ENCODE measurements at places on chromosomes 3 and 15.

- DNase-seq, result no peak
Measured at GRCh38 chr15:93178371-93178770, 89.4 kb upstream of the RGMA start.

DNA sequence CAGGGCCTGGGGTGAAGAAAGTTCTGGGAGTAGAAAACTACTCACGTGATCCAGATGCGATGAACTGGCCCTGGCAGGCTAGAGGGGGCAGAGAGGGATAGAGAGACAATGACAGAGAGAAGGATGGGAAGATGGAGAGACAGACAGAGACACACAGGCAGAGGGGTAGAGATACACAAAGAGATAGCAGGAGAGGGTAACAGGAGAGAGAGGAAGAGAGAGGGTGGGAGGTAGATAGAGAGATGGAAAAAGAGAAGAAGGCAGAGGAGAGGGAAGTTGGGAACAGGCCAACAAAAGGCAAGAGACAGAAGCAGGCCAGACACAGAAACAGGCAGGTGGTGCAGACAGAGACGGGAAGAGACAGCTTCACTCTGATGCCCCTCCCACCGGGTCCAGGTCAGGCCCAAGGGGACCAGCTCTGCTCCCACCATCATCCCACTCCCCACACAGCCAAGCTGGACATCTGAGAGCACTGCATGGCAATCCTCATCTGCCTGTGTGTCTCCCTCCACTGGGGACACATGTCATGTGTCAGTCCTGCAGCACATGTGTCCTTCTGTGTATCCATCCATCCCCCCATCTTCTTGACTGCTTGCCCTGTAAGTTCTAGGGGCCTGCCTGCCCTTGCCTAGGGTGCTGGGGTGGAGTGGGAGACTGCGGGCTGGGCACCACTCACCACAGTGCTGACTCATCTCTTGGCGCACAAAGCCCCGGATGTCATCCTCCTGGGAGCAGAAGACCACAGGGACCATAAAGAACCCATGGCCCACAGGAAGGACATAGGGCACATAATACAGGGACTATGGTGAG lies 2.2 kb upstream of the UCN2 start:
- DNase-seq, result no peak

DNA sequence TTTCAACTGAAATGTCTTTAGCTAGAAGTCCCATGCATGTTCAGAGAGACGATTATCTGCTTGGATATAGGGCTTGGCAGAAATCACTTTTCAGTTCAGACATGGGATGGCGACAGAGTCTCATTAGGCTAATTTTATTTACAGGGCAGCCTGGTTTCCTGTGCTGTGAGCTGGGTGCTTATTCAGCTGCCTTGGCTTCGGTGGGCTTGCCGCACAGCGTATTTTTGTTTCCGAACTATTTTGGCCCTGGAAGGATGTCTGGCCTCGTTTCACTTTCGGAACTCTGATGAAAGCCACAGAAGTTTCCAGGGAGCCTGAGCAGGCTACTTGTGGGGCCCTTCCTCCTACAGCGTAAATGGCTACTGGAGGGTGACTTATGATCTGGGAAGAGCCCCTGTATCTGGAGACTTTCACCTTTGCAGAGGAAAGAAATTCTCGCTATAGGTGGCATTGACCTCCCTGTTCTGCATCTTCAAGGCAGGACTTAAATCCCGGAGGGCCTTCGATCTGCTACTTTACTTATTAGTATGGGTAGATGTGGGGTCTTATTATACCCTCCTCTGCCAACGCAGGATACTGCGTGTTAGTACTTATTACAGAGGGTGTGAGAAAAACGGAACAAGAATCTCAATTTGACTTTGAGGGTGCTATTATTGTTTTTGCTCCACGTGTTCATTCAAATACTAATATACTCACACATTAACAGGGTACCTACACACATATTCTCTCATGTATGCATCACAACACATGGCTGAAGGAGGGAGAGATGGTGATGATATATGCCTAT lies 364.0 kb upstream of the RBMS3 start:
- DNase-seq, result peak; percentile 12

DNA sequence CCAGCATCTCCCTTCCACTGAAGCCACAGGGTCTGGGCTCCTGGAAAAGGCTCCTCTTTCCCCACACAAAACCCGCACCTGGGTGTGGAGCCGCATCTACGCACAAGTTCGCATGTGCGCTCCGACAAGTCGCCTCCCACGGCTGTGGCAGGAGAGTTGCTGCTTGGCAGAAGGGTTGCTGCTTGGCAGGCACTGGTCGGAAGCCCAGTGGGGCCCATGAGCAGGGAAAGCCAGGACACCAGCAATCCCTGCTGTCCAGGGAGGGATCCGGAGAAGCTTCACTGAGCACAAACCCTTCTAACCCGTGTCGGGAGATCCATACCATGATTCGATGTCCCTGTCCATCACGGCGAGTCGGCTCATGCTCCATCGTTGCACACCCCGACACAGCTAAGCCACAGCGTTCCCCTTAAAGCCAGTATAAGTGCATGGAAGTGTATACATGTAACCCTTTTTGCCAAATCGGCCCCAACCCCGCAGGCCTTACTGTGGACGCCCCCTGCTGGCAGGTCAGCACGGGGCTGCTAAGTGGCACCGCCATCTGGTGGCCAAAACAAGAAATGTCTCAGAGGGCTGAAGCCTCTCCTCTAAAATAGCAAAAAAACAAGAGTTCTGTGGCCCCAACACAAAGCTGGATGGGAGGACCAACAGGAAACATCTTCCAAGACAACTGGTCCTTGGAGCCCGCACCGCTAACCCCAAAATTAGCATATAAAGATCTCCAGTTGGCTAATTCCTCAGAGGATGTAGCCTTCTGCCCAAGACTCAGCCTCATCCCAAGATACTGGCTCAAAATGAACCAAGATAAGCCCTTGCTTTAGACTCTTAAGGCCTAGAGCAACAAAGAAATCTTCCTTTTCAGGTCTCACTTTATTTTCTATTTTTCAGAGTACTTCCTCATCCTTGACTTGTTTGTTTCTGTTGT lies 8.3 kb downstream of the ANKRD63 start:
- peak; percentile 76 for DNase-seq

GRCh38 chr3:156782921-156783320 lies 43.2 kb upstream of the LEKR1 start:
- DNase-seq, result no peak

- peak; percentile 54 for DNase-seq
Measured at GRCh38 chr3:191235331-191236314, 36.6 kb downstream of the OSTN start.

- DNase-seq, result no peak
Measured at GRCh38 chr3:107913701-107914100, 177.1 kb downstream of the CD47 start.

GRCh38 chr15:85689729-85690128 lies 105.0 kb downstream of the KLHL25 start:
- no peak for DNase-seq

- no peak for DNase-seq
Measured at GRCh38 chr3:27423463-27423862, 54.3 kb upstream of the NEK10 start.

DNA sequence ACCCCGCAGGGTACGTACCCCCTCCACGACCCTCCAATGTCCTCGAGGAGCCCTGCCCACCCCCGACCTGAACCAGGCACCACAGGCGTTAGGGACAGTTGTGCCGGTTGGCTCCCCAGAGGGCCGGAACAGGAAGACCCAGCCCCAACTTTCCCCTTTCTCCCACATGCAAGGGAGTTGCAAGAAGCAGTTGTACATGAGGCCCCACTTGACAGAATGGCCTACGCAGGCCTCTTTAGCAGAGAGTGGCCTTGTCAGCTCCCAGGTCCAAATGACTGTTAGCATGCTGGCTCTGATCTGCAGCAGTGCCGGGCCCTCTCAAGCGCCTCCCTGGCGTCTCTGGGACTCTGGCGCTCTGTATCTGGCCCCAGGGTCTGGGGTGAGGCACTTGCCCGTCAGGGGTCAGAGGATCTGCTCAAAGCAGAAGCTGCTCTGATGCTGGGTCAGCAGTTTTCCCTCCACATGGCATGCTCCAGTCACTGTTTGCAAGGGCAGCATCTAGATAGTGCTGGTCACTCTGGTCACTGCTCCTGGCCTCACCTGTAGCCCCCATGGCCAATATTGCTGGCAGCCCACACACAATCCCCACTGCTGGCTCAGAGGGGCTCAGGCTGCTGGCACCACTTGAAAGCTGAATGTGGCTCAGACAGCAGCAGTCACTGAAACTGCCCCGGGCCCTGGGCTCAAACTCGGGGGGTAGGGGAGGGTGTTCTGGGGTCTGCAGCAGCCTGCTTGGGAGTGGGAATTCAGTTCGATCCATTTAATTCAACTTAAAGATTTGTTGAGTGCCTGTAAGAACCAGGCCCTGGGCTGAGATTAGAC lies 254.5 kb downstream of the FAM43A start:
- DNase-seq, result no peak

DNA sequence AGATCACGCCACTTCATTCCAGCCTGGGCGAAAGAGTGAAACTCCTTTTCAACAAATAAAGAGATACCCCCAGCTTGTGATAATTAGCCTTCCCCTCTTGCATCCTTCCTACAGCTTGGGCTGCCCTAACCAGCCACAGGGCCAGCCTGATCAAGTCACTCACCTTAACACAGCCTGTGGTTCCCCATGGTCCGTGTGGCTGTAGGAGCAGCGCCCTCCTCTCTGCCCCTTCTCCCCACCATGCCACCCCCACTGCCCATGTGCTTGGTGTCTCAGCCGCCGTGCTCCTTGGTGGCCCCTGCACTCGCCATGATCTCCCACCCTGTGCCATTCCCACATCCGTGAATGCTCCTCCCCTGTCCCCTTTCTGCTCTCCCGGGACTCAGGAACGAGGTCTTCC lies 13.2 kb upstream of the RPP14 start:
- no peak for DNase-seq

GRCh38 chr3:187165144-187165543 lies 25.8 kb upstream of the RPL39L start:
- DNase-seq, result no peak

GRCh38 chr3:71863563-71864190 lies 78.7 kb upstream of the PROK2 start:
- DNase-seq, result no peak

DNA sequence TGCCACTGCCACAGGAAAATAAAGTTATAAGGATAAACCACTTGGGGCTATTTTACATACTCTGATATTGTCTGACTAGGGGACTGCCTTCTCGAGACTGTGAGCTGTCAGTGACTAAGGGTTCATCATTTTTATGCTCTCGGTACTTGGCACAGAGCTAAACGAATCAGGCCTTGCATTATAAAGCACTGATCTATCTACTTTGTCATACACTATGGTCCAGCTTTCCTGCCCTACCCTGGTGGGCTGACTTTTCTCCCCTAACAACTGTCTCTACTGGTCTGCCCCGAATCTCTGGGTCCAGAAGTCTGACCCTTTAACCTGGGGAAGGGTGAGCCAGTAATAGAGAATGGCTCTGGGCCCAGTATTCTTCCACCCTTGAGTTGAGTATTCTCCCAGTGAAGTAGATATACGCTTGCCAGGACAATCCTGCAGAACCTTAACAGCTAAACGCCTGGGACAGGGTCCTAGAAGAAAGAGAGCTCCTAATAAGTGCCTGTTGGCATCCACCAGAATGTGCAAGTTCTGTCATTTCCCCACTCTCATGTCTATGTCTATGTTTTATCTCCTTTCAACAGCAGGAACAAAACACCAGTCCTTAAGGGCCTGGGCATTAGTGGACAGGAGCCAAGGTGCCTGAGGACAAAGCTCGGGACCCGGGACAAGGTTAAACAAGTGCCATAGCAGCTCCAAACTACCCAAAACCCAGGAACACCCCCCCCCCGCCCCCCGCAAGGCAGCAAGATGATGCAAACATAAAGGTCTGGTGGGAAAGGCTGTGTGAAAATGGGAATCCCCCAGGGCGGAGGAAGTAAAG lies 1.2 kb downstream of the LARP6 start:
- no peak for DNase-seq

DNA sequence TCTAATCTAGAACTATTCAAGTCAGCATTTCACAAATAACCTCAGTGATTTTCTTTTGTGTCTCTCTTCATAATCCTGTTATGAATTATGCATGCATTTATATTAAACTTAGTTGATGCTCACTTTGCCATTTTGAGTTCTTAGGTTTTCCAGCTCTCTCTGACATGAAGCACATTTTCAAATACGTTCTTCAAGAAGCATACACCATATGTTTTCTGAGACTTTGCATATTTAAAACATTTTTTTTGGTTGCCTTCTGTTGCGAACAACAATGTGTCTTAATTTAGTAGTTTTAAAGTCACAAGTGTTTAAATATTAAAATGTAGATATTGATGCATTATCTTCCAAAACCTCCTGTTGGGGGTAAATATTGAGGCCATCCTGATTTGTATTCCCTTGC lies 37.5 kb downstream of the SH3GL3 start:
- DNase-seq, result no peak

DNA sequence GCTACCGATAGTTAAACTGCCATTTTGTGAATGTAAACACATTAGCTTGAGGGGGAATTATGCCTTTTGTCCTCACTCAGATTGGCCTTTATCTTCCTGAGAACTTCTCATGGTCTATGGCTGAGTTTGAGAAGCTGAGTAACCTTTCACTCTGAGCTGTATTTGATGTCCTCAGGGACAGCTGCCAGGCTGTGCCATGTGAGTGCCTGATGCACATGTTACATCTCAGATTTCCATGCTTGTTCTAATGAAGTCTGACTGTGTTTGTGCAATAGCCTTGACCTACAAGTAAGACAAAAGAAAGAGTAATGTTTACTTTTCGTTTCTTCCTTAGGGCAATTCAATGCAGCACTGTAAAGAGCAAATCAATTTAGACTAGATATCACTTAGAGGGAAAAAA lies 44.1 kb upstream of the ARL6 start:
- no peak for DNase-seq

DNA sequence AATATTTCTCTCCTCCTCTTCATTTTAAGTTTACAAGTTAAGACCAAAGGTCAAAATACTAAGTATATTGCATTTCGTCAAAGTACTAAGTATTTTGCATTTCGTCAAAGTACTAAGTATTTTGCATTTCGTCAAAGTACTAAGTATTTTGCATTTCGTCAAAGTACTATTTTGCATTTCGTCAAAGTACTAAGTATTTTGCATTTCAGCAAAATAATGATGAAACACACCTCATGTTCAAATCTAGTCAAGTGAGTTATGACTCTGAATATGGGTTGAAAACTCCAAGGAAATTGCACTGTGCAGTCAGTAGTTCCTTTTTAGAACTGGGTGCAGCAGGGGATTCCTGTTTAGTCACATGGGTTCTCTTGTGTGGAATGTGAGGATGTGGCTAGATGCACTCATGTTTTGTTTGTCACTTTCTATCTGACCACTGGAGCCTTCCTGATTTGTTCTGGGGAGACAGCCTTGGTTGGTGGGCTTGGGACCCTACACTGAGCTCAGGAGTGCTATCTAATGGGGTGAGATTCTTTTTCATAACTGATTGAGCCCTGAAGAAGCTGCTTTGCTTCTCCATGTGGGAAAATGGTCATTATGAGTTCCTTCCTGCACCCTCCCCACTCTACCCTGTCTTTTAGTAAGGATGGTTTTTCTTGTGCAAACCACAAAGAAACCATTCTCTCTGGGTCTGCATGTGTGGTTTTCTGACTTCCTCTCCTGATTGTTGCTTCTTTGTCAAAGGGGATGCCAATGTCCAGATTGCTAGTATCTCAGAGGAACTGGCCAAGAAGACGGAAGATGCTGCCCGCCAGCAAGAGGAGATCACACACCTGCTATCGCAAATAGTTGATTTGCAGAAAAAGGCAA lies 73.4 kb downstream of the CCK start:
- no peak for DNase-seq

All from GM18507 (cell line).